Psoas muscle (tissue), 8 donors: ENCODE measurements at places on chromosomes 5 and 9. TPM values are rescaled to one million over a fixed set of nuclear protein-coding genes. Genes with fewer than 3 reads are reported as not detected.
A peak's percentile ranks its signal among the peaks of the same experiment; 100 is the strongest.

DNA sequence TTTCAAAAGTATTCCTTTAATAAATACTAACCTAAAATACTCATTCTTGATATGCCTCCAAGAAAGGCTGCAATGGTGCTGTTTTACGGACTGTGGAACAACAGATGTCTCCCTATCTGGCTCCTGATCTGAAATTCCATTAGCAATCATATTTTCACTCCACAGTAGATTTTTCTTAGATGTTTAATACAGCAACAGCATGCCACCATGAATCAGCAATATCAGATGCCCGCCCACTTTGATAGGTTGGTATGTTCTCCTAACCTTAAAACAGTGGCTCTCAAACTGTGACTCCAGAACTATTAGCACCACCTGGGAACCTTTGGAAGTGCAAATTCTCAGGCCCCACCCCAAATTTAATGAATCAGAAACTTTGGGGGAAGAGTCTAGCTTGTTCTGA is 110.2 kb downstream of the MLLT3 start:
- no peak for DNase-seq

DNA sequence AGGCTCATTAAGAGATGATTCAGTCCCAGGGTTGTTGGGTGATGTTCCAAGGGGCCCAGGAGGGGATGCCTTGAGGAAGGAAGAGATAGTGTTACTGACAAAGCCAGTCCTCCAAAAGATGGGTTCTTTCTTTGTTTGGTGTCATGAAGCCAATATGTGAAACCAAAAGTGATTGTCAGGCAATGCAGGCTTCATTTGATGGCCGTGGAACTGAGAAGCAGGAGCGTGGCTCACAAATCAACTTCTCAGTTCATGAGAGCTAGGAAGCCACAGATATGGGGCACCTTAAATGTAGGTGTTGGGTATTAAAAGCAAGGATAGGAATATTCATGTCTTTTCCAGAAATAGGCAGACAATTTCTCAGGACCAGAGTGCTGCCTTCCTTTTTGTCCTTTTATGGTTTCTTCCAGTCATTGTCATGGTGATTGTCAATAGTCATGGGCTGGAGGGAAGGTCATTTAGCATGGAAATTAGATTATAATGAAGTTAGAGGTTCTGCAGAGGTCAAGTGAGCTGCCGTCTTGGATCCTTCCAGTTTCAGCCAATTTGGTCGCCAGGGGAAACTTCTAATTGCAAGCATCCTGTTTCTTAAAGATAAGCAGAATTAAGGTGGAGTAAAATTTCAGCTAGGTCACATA is 393.0 kb downstream of the NTRK2 start:
- no peak for DNase-seq

DNA sequence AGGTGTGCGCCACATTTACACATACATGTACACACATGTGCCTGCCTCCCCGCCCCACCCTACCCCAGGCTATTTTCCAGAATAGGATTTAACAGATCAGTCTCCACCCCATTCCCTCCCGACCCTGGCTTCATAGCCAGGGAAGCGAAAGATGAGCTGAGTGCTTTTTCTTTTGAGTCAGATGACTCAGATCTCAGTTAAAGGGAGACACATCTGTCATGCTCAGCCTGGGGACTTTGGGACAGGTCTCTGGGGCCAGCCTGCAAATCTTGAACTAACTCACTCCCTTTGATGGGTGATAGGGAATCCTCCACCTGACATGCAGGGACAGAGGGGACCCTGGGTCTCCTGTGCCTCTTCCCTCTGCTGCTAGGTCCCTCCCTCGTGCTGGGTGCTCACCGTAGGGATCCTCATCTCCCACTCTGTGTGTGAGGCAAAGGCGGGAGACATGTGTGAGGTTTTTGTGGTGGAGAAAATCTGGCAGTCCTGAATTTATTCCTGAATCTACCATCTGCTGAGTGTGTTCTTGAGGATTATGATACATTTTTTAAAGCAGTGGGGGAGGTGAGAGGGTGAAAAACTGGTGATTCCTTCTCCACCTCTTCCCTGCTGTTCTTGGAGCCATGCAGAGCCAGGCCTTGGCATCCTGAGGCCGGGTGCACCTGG is 37.7 kb downstream of the NEUROG1 start:
- no peak for DNase-seq

DNA sequence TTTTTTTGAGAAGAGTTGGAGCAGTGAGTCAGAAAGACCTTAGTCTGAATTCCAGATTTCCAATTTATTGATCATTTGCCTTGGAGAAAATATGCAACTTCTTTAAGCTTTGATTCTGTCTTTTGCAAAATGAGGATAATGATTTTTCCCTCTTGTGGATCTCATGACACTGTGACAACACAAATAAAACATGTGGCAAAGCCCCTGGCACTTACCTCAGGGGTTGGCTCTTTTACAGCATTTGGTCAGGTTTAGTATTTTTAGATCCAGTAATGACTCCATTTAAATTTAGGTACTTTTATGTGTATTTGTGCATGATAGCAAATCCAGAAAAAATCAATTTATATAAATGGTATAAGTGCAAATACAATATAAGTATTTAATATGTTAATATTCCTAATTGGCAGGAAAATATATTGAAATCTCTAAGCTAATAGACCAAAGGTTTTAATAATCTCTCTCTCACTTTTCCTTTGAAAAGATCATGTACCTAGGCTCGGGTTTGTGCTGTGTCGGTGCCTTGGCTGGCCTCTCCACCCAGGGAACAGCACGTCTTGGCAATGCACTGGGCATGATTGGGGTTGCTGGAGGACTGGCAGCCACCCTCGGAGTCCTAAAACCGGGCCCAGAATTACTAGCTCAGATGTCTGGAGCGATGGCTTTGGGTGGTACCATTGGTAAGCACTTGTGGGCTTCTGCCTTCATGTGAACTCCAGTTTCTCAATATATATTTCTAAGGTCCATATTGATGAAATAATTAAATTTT is 49.7 kb downstream of the NNT start:
- DNase-seq, result peak; percentile 51

Gene GPR151
- total RNA-seq, result not detected

GRCh38 chr9:90121762-90122161 is 517.0 kb downstream of the GADD45G start:
- DNase-seq, result no peak

DNA sequence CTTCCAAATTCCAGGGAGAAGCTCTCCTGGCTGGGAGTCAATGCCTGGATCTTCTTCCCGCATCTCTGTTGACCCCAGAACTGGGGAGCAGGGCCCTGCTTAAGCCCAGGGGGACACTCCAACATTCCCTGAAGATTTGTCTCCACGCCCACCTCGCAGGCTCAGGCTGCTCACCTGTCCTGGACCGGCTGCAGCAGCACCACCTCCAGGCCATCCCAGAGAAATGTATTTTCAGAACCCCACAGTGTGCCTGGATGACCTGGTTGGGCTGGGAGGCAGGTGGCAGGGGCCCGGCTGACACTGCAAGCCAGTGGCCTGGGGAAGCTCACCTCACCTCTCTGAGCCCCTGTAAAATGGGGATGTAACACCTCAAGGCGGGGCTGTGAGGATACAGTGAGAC is 27.1 kb upstream of the ZBTB43 start:
- DNase-seq, result no peak

- no peak for DNase-seq
Observed at GRCh38 chr5:149267241-149267973, 4.3 kb upstream of the AFAP1L1 start.

Gene PDE6A
- 0.26 TPM for total RNA-seq

- no peak for DNase-seq
Observed at GRCh38 chr9:4558371-4558998, 68.2 kb downstream of the SLC1A1 start.

- DNase-seq, result no peak
Observed at GRCh38 chr5:108545301-108545700, 163.4 kb upstream of the FBXL17 start.

GRCh38 chr5:72107131-72107900 is at the start of gene MAP1B:
TSS of gene MAP1B (plus strand) at chr5:72107475. CDS start at chr5:72107532, 57 bp downstream.
- DNase-seq, result peak; percentile 56

DNA sequence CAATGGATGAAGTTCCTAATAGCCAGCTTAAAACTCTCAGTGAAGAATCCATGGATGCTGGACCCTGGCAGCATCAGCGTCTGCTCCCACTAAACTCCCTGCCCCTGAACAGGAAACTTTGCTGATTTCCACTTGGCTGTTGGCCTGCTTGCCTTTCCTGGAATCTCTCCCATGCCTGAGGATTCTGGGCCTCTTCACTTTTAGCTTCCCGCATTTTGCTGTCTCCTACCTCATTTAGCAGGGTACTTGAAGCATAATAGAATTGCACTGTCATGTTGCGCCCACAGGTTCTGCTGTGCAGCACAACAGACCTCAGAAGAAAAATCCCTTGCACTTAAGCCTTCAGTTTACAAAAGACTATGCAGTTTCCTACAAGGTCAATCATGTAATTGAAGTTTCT is 127.6 kb downstream of the DROSHA start:
- no peak for DNase-seq

Gene OR1J2
- total RNA-seq, result not detected

Gene SELENOP
- total RNA-seq, result 96.6 TPM

Gene RUSC2
- total RNA-seq, result 60.9 TPM

- DNase-seq, result no peak
Observed at GRCh38 chr5:41275813-41276512, 62.6 kb upstream of the C6 start.

DNA sequence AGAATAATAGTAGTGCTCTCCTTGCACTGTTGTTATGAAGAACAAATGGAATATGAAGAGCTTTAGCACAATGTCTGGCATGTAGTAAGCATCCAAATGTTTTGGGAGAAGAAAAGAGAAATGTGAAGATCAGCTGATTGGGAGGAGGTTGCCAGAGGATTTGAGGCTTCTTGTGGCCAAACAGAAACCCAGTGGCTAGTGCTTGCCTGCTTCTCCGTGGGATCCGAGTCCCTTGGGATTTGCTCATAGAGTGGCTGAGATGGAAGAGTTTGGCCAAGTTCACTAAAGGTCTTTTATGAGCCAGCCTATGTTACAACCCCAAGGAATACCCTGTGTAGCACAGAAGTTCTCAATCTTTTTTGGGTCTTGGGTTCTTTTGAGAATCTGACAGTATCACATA is 86.0 kb downstream of the ANGPTL2 start:
- no peak for DNase-seq

DNA sequence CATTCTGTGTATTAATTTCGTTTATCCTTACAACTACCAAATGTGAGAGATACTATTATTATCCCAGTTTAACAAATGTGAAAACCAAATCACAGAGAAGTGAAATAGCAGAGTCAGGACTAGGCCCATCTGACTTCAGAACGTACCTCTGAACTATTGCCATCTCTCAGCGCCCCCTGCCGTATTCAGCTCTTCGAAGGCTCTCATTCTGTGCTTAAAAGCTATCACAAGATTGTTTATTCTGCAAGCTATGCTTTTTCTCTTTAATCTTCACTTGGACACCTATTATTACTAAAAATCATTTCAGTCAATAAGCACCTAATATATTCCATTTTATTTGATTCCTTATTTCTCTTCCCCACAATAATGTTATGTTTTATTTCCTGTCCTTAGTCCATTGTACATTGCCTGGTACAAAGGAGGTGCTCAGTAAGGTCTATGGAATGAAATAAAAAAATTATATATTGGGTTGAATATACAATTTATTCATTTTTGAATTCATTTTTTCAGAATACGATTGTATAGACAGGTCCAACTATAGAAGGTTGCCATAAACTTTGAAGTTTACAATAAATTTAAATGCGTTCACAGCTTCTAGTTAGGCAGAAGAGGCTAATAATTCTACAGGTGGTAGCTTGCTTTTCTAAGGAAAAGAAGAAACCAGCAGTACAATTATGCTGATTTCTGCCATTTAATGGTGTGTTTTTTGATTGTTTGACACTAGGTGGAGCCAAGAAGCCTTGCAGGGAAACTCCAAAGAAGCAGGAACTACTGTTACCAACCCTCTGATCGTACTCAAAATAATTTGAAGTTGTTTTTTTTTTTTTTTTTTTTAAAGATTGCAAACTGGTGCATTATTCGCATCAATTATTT is 202.2 kb upstream of the DMRTA1 start:
- no peak for DNase-seq

DNA sequence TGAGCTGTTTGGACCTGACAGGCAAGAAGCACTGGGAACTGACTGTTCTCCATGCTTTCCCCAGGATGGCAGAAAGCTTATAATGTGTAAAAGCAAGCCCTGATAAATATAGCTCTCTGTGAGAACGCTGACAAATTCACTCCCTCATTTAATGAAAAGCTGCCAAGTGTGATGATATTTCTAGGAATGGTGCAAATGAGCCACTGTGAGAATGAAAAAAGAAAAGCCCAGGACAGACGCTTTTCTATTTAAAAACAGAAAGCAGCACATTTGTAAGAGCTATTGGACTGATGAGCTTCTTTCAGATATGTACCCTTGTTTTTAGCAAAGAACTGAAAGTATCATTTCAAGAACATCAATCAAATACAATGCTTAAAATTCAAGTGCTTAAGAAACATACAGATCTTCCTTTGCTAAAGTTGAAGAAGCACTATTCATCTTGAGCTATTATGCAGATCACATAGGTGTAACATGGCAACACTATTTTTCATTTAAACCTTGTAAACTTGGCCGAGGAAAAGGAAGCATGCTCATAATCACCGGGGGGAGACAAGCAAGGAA is 842.6 kb upstream of the ACO1 start:
- no peak for DNase-seq

DNA sequence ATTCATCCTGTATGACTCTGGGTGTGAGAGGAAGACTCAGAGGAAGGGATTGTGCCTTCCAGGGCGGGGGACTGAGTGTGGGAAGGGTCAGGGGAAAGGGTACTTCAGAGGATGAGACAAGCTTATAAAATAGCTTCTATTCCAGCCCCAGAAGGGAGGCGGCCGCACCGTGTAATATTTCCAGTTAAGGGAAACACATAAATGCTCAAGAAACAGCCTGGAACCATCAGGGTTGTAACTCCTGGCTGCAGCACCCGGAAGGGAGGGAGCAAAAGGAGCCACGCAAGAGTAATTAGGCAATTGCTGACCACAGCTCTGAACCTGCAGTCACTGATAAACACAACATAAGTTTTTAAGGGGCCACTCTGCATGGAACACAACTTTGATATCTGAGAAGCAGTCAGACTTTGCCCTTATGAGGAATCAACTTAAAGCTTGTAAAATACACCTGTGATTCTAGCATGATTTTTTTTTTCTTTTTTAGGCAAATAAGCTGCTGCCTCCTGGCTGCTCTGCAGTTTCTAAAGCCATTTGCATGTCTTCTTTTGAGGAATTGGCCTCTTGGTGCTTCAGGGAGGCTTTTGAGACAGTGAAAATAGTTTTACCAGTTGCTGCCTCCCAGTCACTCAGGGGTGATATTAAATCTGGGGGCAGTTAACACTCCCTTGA is 382.7 kb downstream of the ENC1 start:
- peak; percentile 72 for DNase-seq

GRCh38 chr5:93057311-93057710 is 523.7 kb downstream of the NR2F1-AS1 start:
- no peak for DNase-seq

Gene PCDH12
- 2.7 TPM for total RNA-seq

DNA sequence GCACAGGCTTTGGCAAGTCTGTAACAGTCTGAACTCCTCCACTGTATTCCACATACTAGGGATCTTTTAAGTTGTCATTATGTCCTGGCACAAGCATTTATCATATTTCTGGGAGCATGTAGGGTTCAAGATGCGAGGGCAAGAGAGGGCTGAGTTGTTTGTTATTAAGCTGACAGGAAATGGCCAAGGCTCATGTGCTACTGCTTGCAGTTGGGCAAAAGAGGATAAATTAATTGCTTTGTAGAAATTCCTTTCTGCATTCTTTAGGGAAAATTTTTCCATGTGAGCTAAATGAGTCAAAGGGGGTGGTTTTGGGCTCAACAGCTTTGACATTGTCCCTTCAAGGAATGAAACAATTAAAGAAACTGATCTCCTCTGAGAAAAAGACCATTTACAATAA is 35.4 kb downstream of the DOCK8 start:
- DNase-seq, result no peak
